Inflammatory macrophage treated with lipopolysaccharide for 1 hour (primary cell): ENCODE measurements at places on chromosomes 2 and 18.
A peak's percentile ranks its signal among the peaks of the same experiment; 100 is the strongest.

DNA sequence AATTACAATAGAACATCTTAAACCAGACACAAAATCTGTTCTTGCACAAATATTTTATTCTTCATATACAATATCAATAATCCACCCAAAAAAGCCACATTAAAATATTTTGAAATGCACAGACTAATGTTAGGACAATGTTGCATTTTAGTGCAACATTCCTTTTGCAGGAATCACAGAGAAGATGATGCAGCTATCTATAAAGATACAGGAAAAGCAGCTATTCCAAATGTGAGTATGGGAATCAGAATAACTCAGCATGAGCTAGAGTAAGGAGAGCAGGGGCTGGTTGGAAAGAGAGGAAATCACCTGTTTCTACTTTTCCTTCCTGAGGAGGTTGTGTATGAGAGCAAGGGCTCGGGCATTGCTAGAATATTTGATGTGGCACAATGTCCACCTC lies 4.8 kb downstream of the C2orf66 start:
- no peak for DNase-seq

GRCh38 chr2:148300544-148300943 lies 279.7 kb downstream of the MBD5 start:
- DNase-seq: no peak

DNA sequence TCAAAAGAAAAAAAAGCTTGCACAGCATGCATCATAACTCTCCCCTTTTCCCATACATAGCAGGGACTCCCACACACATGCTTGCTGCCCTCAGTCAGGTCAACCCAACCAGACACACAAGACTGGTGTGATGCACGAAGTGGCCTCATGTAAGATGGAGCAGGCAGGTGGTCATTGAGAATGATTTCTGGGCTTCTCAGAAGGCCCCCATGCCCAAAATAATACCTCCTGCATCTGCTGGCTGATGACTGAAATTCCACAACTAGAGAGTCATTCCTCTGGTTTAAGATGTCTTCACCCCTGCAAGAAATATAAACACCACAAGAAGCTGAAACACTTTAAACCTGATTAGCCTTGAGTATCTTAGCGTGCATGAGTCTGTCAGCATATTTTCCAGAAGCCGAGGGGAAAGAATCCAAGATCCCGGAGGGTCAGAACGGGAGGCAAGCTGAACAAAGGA lies 131.1 kb downstream of the AFF3 start:
- DNase-seq: no peak

- no peak for DNase-seq
These were observed 56.8 kb upstream of the AQP4 start for GRCh38 chr18:26922313-26922712.

- no peak for DNase-seq
These were observed 170.3 kb upstream of the MGAT5 start for GRCh38 chr2:134083548-134083947.

DNA sequence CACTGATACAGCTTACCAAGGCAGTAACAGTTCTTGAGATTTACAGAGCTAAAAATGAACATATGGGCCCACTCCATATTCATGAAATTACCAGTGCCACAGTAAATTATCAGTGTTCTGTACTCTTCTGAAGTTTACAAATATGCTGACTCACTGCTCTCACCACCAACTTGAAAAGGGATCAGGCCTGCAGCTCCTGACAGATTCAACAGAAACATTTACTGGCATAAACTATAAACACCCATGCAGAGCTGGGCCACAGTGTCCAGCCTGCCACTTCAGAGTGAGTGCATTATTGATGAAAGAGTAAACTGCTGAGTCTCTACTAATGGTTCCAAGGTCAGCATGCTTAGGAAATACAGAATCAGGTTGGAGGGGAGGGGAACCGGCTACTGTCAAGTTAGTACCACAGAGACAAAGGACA lies 83.1 kb downstream of the FARSB start:
- DNase-seq: no peak

GRCh38 chr2:47336259-47337238 lies 66.4 kb upstream of the MSH2 start:
- DNase-seq: peak; percentile 33

- DNase-seq: no peak
These were observed 321.5 kb downstream of the SATB2 start for GRCh38 chr2:199136242-199136641.

GRCh38 chr2:108833219-108833618 lies 46.6 kb downstream of the CCDC138 start:
- DNase-seq: no peak

DNA sequence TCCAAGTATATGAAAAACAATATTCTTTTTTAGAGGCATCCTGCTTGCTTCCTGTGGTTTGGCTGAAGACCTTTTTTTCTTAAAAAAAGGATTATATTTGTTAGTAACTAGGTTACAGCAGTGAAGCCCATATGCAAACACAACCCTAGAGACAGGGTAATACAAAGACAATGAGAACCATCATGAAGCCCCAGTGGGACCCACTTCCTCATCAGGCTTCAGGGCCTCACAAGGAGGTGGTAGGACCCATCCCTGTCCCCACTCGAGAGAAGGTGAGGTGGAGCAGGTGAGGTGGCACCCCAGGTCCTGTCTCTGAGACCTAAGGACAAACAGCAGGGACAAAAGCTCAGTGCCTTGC lies 80.3 kb downstream of the EDAR start:
- DNase-seq: no peak

DNA sequence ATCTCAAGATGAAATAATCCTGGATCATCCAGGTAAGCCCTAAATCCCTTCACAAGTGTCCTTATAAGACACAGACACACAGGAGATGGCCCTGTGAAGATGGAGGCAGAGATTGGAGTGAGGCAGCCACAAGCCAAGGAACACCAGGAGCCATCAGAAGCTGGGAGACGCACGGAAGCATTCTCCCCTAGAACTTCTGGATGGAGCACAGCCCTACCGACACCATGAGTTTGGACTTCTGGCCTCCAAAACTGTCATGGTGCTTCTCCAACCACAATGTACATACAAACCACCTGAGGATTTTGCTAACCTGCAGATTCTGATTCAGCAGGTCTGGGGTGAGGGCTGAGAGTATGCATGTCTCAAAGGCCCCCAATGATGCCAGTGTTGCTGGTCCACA lies 42.5 kb downstream of the ADD2 start:
- DNase-seq: no peak

DNA sequence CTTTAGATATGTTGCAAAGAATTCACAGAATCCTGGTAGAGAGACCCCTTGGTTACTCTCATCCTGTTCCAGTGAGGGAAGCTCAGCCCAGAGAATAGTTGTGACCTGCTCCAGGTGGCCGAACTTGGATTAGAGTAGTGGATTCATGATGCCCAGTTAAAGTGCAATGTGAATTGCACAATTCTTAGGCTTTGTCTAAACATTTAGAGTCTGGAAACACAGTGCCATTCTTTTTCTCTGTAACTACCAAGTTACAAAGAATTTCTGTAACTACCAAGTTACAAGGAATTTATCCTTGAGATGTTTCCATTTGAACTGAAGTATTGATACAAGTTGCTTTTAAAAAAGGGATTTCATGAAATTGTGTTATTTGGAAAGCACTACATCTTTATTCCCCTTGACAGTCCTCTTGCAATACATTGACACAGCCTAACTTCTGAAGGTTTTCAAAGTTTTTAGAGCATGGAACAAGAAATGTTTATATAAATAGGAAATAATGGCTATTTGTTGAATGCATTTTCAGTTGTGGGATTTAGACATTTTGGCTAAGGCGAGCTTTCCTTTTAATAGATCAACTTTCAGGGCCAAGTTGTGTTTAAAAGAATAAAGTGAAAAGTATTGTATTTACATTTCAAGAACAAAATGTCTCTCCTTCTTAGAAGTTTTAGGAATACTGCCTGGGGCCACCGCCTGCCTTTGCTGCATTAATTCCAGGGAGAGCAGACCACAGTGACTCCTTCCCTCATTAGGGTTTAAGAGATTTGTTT lies 315.0 kb downstream of the LPIN1 start:
- DNase-seq: no peak

DNA sequence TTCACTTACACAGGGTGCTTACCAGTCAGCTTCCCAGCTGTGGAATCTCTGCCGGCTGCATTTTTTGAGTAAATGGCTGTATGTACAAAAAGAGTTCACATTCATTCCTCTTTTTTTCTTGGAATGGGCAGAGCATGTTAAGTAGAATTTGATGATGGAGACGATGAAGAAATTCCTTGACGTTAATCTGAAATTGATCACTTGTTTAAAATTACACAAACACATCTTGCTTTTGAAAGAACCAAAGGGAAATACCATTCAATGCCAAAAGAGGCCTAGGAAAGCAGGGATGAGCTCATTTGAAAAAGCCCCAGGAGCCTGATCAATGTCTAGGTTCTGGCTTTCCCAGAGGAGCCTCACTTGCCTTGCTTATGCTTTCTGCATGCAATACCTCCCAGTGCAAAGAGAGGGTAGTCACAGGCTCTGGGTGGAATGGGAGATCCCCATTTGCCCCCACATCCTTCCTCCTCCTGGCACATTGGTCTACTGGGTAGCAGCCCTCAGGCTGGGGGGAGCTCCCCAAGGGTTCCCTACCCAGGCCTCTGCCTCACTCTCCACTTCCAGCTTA lies 12.3 kb upstream of the SMAD7 start:
- DNase-seq: peak; percentile 60

DNA sequence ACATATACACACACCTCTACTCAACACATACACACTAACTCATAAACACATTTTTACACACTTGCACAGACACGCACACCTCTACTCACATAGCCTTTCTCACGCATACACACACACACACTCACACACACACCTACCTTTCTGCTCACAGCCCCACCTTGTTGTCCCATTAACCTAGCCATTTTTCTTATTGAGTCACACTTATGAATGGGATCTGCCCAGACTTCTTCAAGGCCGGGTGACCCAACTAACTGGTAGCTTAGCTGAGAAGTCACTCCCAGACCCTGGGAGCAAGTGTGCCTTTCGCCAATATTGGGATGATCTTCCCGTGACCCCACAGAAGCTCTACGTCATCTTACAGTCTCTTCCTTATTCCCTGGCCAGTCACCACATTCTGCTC lies 192.2 kb downstream of the NCK2 start:
- DNase-seq: no peak

DNA sequence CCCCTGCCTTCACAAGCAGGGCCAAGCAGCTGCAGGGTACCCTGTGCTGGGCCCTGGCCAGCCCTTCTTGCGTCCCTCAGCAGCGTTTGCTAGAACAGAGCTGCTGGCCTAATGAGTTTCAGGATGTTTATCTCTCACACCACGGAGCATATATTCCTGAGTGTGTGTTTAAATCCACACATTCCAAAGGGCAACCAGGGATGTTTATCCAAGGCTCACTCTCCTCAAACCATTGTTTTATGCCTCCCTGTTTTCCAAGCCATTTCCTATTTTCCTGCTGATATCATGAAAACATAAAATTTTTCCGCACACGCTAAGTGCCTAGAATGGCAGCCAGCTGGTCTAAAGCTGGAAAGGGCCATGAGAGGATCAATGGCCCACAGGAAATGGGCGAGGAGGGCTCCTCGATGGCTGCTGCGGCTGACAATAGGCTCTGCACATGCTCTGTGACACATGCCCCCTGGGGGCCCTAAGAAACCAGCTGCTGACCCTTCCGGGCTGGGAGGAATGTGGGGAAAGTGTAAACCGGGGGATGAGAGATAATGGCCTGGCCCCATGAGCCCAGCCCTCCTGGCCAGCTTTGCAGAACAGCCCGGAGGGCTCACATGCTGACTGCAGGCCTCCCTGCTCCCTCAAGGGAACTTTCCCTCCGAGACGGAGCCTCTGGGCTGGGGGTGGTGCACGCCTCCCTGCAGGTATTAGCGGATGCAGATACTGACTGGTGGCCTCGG lies 194.0 kb downstream of the NDUFA10 start:
- no peak for DNase-seq

- no peak for DNase-seq
These were observed 60.7 kb downstream of the TET3 start for GRCh38 chr2:74045454-74045853.

- DNase-seq: no peak
These were observed 277.3 kb upstream of the HDAC4 start for GRCh38 chr2:239678186-239678490.

GRCh38 chr18:58871514-58872420 lies 7.1 kb downstream of the ZNF532 start:
- DNase-seq: no peak

DNA sequence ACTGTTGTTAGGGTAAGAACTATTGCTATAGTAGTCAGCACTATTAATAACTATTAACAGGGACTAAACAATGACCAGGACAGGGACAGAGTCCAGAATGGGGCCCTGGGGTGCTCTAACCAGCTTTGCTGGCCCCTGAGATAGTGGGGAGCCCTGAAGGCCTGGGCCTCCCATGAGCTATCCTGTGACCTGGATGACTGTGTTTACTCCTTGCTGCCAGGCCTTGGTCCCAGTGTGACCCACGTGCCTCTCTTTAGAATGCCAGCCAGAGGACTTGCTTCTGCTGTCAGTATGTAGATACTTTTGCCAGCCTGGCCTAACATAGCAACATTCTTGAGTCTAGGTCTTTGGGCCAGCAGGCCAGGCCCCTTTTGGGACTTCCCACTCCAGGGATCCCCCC lies 11.4 kb downstream of the CDK5R2 start:
- DNase-seq: no peak

GRCh38 chr2:145090841-145091761 lies 571.2 kb upstream of the ZEB2 start:
- peak; percentile 38 for DNase-seq

DNA sequence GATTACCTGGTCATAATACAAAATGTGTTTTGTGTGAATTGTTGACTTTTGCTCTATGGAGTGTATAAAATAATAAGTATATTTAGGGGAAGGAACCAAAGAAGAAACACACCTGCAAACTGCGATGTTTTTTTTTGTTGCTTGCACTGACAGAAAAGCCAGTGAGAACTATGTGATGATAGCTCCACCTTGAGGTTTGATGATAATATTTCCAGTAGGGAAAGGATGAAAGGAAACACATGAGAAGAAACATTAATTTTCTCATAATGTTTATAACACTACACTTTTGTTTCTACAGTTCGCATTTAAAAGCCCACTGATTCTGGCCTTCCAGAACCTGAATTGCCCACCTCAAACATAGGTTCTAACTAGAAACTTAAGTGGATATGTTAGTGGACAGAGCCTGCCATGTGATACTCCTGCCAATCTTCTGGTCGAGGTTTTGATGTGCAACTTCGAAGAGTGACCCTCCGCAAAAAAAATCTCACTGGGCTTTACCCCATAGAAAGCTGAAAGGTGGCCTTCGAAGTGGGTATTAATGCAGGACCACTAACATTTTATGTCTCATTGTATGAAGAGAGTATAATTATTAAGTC lies 476.4 kb upstream of the SPHKAP start:
- DNase-seq: no peak
